ENCODE measurements at places on chromosomes 4 and X.

GRCh38 chr4:11805842-11806241, 377.1 kb upstream of the HS3ST1 start:
- DNase-seq = no peak

- DNase-seq = no peak
Measured at GRCh38 chr4:169068423-169068822, 58.4 kb upstream of the CBR4 start.

GRCh38 chrX:118755633-118756032, 28.2 kb downstream of the IL13RA1 start:
- DNase-seq = no peak

DNA sequence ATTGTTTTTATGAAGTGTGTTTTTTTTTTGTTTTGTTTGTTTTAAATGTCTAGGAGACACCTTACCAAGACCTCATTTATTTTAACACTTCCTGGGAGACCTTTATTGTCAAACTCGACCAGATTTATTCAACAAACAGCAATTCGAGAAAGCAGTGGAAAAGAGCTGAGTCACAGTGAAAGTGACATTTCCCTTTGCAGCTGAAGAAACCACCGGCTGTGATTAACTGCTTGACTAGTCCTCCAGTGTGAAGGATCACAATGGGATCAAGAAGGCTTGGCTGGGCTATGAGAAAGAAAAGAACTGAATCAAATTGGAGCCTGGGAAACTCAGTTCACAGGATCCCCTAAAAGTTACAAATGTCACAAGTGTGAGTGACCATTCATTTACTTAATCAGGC, 11.9 kb upstream of the ADH7 start:
- no peak for DNase-seq

DNA sequence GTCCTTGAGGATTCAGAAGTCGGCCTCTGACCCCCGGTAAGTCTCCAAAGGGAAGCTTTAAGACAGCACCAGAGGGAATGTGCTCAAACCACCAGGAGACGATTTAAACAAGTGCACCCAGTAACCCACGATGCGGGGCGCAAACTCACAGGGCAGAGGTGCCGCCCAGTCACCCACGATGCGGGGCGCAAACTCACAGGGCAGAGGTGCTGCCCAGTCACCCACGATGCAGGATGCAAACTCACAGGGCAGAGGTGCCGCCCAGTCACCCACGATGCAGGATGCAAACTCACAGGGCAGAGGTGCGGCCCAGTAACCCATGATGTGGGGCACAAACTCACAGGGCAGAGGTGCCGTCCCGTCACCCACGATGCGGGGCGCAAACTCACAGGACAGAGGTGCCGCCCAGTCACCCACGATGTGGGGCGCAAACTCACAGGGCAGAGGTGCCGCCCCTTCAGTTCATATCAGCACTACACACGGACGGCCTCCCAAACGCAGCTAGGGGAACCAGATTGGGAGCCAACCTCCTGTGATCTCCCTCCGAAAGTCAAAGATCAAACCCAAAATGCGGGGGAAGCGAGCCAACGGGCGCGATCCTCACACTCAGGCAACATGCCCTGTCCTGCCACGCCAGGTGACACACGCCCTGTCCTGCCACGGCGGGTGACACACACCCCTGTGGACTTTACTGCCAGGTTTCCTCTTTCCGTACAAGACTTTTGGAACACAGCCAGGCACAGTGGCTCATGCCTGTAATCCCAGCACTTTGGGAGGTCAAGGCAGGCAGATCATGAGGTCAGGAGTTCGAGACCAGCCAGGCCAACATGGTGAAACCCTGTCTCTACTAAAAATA, 11.3 kb downstream of the PPP2R3B start:
- no peak for DNase-seq

DNA sequence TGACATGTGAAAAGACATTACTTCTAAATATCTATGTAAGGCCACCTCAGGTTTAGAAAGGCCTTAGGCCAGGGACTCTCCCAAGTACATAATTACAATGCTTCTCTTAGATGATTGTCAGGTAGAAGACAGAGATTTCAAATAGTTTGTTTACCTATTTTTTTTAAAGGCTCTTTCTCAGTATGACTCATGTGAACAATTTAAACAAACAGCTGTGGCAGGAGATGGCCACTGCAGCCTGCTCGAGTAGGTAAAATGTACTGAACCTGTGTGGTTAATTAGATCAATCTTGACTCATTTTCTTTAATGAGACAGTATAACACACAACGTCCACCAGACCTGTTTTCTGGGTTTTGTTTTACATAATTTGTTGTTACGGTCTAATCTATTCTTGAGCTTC, 50.2 kb downstream of the LEF1 start:
- DNase-seq = no peak

GRCh38 chr4:54687887-54688841, 30.4 kb downstream of the KIT start:
- DNase-seq = no peak

- no peak for DNase-seq
Measured at GRCh38 chr4:122967231-122967630, 44.8 kb upstream of the NUDT6 start.

- DNase-seq = no peak
Measured at GRCh38 chr4:158785718-158786117, 16.9 kb downstream of the FNIP2 start.

GRCh38 chr4:8392591-8393190, 47.8 kb downstream of the ACOX3 start:
- DNase-seq = no peak

GRCh38 chrX:68710870-68711576, 63.6 kb downstream of the STARD8 start:
- no peak for DNase-seq

GRCh38 chr4:24995346-24995919, 35.3 kb downstream of the LGI2 start:
- no peak for DNase-seq

DNA sequence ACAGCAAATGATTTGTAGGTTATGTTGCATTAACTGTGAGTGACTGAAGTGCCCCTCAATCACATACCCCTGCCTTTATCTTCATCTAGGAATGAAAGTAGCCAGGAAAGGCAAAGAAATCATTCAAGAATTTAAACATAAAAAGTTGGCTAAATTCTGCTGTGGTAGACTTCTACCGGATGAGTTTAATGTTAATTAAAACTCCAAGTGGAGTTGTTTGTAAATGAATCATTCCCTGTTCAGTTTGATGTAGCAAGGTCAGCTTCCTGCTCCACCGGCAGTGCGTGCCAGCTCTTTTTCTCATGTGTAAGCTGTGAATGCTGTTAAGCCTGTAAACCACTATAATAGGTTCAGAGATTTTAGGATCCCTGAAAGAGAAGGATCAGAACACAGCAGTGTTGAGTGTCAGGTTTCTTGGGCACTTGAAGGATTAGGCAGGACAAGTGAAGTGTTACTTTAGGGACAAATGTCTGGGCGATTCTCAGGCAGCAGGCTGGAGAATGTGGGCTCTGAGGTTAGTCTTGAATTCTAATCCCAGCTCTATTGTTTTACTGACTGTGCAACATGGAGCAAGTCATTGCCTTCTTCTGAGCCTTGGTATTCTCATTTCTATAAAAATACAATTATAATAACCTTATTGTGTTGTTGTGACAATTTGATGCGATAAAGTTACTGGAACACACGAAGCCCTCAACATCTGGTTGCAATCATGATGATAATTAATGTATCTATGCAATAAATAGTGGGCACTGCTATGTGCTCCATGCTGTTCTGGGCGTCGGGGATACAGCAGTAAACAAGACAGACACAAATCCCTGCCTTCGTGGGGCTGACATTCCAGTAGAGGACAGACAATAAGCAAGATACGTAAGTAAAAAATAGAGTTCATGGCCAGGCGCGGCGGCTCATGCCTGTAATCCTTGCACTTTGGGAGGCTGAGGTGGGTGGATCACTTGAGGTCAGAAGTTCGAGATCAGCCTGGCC, 112.0 kb downstream of the SHROOM3 start:
- DNase-seq = no peak

GRCh38 chrX:12681047-12681446, 110.2 kb upstream of the PRPS2 start:
- DNase-seq = no peak

DNA sequence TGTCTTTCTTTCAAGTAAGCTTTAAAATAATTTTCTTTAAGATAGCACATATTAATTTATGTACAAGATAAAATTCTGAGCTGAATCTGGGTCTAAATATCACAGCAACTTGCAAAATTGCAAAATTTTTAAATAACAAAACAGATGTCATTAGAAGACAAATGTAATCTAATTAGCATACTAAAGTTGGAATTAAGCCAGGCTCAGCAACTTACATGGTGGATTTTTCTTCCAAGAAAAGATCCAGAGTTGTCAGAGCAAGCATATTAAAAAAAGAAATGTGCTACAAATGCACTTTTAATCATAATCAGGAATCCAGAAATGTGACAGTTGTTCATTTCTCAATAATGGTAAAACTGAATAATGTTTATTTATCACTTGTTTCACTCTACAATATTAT, 906.9 kb upstream of the INTU start:
- DNase-seq = no peak

DNA sequence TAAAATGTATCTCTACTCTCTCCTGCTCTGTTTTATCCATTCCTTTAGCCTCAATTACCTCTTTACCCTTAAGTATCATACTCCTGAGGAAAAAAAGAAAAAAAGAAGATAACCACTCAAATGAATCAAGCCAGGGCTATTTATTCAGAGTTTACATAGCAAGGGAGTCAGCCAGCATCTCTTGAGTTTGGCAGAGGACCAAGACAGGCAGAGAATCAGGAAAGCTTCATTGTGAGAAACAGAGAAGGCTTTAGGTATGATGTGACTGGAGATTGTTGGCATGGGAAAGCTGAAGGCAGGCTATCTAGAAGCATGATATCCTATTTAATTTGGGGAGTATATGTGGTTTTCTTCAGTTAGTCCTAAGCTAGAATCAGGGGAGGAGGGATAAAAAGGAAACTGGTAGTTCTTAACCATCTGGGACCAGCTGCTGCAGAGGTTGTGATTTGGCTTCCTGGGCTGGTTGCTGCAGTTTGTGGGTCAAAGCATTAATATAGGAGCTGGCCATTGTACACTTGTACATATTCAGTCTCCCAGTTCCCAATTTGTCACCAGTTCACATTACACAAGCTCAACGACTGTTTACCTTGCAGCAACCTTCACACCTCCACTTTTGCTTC, 11.2 kb downstream of the APELA start:
- DNase-seq = no peak

- DNase-seq = no peak
Measured at GRCh38 chr4:26051240-26051639, 137.2 kb downstream of the SMIM20 start.

GRCh38 chr4:122914938-122915337, 7.5 kb downstream of the NUDT6 start:
- DNase-seq = no peak

DNA sequence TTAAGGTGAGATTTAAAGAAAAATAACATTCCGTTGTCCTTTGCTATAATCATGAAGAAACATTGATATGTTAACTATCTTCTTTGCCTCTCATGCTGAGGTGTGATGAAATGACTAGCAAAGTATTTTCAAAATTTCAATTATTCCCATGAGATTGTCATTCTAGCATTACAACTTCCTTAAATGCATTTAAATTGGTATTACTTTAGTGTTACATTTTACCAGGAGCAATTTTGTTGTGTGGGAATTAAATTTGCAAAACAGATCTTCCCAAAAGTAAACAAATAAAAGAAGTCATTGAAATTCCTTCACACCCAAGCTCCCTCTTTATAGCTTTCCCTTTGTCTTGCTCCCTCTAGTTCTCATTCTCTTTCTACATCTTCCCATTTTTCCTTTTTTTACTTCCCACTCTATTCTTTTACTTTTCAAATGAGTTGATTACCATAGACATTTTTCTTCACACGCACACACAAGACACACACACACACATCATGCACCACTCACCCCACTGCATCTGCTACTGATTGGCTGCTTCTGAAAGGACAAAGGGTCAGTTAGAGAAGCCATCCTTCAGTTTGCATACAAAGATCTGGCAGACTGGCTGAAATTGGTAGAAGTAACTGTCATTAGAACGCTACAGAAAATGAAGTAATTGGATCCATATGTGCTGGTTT, 10.0 kb upstream of the APELA start:
- no peak for DNase-seq

DNA sequence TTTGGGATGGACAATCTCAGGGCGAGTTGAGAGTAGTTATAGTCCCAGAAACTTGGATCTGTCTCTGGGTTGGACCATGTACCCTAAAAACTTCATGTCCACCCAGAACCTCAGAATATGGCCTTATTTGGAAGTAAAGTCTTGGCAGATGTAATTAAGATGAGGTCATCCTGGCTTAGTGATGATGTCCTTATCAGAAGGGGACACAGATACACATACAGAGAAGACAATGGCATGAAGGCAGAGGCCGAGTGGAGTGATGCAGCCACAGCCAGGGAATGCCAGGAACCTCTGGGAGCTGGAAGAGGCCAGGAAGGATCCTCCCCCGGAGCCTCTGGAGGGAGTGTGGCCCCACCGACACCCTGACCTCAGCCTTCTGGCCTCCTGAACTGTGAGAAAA, 61.2 kb upstream of the STX18 start:
- no peak for DNase-seq

GRCh38 chrX:73728602-73729001, 165.6 kb downstream of the CHIC1 start:
- DNase-seq = no peak

- DNase-seq = no peak
Measured at GRCh38 chr4:41321216-41321945, 64.7 kb downstream of the UCHL1 start.

GRCh38 chr4:85402371-85402770, 72.6 kb upstream of the ARHGAP24 start:
- no peak for DNase-seq

DNA sequence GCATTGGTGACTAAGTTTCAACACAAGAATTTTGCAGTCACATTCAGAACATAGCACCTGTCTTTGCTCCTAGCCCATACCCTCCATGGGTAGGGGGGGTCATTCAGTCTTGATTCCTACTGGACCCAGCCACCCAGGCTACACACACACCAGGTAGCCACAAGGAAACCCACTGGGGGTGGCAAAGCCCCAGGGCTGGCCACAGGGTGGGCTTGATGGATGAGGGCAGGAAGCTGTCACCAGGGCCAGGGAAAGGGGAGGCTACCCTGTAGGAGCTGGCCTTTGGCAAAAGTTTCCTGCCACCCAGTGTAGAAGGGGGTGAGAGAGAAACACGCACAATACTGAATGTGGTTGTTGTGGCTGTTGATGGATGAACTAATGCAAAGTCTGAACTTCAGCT, 74.5 kb upstream of the NKX1-1 start:
- no peak for DNase-seq

DNA sequence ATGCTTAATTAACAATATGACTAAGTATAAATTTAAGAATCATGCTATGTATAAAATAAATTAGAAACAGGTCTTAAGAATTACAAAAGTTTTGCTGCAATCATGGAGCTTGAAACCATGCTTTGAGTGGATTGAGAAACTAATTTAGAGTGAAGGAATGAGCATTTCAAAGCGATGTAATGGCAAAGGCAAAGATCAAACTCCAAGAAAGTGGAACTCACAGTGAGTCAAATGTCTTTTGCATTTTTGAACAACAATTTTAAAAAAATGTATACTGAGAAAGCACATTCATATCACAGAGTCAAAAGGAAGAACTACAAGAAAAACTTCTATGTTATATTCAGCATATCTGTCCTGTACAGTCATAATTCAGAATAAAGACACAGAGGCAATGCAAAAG, 6.6 kb downstream of the GPRIN3 start:
- no peak for DNase-seq

Data from D721Med (cell line).